ENCODE measurements at places on chromosomes 4 and X. TPM values are rescaled to one million over a fixed set of nuclear protein-coding genes. Genes with fewer than 3 reads are reported as not detected.
A peak's percentile ranks its signal among the peaks of the same experiment; 100 is the strongest.

DNA sequence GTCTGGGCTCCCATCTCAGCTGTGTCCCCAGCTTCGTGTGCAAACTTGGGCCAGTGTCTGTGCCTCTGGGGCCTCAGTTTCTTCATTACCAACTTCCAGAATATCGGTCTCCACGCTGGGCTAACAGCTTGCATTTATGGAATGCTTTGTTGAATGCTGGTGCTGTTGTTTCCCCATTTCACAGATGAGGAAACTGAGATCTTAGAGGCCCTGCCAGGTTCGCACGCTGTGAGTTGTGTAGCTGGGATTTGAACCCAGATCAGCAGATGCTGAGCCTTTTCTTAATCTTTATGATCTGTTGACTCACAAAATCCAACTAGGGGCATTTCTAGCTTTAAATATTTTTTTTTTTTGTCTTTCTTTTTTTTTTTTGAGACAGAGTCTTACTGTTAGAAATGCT is 101.5 kb upstream of the STX18 start:
- H3K36me3 ChIP-seq: no peaks in the 10 kb centered on the region
- H3K27ac ChIP-seq: no peak overlapping the region
- H3K27me3 ChIP-seq: no peaks in the 10 kb centered on the region
- H3K4me3 ChIP-seq: no peak overlapping the region
- H3K4me1 ChIP-seq: peaks cover 6% of the 10 kb centered on the region

DNA sequence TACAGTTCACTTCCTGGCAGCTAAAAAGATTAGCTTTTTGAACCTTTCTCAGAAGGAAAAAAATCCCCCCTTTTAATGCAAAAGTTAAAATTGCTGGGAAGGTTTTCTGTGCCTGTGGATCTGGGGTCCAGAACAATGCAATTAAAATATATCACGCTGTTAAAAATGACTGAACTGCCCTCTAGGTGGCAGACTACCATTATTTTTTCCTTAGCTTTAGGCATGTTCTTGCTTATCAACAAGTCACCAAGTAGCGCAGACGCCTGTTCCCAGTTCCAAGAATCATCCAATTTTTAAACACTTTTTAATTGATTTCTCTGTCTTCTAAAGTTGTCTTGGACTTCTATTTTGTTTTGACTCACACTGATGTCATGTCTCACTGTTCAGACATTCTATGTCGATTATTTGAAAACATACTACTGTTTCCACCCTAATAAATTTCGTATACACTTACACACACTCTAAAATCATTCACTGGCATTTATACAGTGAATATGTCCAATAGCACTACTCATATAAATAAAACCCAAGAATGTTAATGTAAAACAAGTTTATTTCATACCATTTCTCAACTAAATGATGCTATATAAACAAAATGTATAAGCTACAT is 661.6 kb downstream of the RAPGEF2 start:
- H3K36me3 ChIP-seq: no peaks in the 10 kb centered on the region
- H3K27me3 ChIP-seq: no peaks in the 10 kb centered on the region
- H3K4me1 ChIP-seq: no peaks in the 10 kb centered on the region
- no peak overlapping the region for H3K4me3 ChIP-seq
- no peak overlapping the region for H3K27ac ChIP-seq
- no peak for DNase-seq

ASB11 gene
- total RNA-seq: not detected

GRCh38 chr4:173343832-173344397 is 9.8 kb upstream of the HMGB2 start:
- no peaks in the 10 kb centered on the region for H3K4me1 ChIP-seq
- no peak overlapping the region for H3K4me3 ChIP-seq
- H3K27me3 ChIP-seq: no peaks in the 10 kb centered on the region
- no peak for DNase-seq
- no peak overlapping the region for H3K27ac ChIP-seq
- H3K36me3 ChIP-seq: no peaks in the 10 kb centered on the region

DNA sequence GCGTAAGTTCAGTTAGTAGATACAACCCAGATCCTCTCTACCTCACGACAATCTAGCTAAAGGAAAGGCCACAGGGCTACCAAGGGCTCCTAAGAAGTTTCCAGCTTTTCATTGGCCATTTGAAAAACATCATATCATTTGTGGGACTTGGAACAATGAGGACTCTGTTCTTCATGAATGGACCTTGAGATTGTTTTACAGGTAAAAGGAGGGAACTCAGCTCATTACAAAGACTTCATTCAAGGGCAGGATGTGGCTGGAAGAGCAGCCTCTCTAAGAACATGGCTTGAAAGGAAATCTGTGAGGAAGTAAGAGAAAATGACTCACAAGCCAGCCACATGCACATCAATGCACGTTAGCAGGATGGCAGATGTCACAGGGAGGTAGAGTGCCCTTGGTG is 105.9 kb upstream of the SLC7A11 start:
- DNase-seq: no peak
- H3K27me3 ChIP-seq: no peaks in the 10 kb centered on the region
- H3K27ac ChIP-seq: no peak overlapping the region
- no peak overlapping the region for H3K4me3 ChIP-seq
- no peaks in the 10 kb centered on the region for H3K36me3 ChIP-seq

DNA sequence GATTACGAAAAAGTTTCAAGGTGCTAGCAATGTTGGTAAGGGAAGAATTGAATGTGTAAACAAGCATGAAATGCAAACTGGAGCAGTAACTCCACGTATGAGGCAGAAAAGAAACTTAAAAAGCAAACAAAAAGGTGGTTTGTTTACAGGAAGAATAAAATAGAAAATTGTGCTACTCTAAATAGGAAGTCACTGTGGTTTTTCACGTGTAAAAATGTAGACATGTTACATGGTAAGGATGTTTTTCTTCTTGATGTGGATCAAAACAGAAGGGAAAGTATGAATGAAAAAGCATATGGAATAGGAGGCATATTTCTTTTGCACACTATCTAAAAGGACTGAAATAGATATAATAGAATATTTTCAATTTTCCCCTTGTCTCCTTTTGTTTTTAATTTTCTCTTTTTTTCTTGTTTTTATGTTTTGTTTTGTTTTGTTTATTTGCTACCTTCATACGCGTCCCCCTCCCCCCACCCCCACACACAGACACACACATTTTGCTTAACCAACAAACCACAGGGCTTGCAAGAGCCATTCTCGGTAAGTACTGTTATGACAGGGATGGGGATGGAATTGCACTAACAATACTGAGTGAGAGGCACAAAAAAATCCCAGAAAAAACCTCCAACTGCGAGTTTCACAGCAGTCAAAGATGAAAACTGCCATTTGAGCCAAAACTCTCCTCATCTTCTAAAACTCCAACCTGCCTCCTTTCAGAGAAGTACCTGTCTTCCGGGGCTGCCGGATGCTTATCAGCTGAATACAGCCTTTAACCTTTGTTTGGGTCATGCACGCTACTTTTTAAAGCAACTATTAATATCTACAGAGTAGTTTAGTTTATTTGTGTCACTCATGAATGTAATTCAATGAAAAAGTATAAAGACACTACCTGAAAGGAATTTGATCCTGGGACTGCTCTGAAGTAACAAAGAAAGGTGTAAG is 135.8 kb downstream of the IL15 start:
- no peak for DNase-seq
- H3K36me3 ChIP-seq: no peaks in the 10 kb centered on the region
- no peaks in the 10 kb centered on the region for H3K27me3 ChIP-seq
- no peaks in the 10 kb centered on the region for H3K4me1 ChIP-seq
- H3K4me3 ChIP-seq: no peak overlapping the region
- H3K27ac ChIP-seq: no peak overlapping the region

- no peak overlapping the region for H3K27ac ChIP-seq
- no peaks in the 10 kb centered on the region for H3K4me1 ChIP-seq
- H3K36me3 ChIP-seq: no peaks in the 10 kb centered on the region
- H3K27me3 ChIP-seq: no peaks in the 10 kb centered on the region
Observed at GRCh38 chr4:121177246-121178137, 13.4 kb upstream of the TNIP3 start.

GRCh38 chr4:53644607-53645006 is 53.3 kb upstream of the LNX1 start:
- H3K4me1 ChIP-seq: no peaks in the 10 kb centered on the region
- H3K4me3 ChIP-seq: no peak overlapping the region
- H3K27me3 ChIP-seq: no peaks in the 10 kb centered on the region
- no peaks in the 10 kb centered on the region for H3K36me3 ChIP-seq
- DNase-seq: no peak
- no peak overlapping the region for H3K27ac ChIP-seq

DNA sequence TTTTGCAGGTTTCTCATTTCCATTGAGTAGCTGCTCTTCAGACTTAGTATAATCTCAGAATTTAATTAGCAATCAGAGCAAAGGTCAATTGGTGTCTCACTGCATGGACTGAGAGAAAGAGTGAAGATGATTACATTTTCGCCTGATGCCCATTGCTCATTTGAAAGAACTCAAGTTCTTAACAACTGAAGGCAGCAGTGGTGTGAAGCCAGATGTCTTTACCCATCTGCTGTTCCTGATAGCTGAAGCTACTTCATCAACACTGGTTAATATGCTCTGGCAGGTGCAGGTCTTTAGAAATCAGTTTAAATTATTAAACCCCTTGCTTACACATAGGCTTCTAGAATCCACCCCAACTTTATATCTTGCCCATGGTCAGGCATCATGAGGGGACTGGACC is 64.5 kb upstream of the FRAS1 start:
- no peak overlapping the region for H3K4me3 ChIP-seq
- no peaks in the 10 kb centered on the region for H3K4me1 ChIP-seq
- H3K27ac ChIP-seq: no peak overlapping the region
- DNase-seq: no peak
- H3K27me3 ChIP-seq: no peaks in the 10 kb centered on the region

DNA sequence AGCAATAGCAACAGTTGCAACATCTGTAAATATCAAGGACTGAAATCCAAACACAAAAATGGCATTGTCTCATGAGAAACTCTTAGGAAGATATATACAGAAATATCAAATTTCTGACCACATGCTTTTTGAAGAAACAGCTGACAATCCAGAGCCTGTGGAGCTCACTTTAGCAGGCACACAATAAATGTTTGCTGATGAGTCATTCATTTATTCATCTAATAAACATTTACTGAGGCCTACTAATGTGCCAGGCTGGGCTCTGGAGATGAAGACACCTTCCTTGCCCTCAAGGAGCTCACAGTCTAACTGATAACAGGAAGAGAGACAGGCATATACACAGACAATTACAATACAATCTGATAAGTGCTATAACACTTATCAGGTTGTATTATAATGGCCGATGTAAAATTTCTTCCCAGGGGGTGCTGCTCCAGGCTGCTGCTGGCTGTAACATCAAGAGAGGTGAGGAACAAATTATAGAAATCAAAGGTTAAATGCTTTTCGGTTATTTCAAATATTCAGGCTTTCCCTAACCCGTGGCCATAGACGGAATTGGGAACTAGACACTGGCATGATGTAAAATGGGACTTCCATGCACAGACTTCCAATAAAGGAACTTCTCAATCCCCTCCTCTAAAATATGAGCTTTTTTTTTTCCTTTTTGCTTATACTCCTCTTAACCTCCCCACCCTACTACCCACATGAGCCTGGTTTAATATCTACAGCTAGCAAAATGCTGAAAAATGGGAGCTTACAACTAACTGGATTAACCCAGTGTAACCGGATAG is 16.8 kb upstream of the ZCCHC13 start:
- H3K27me3 ChIP-seq: no peaks in the 10 kb centered on the region
- peaks cover 9% of the 10 kb centered on the region for H3K36me3 ChIP-seq
- no peak for DNase-seq
- no peak overlapping the region for H3K4me3 ChIP-seq
- peak overlapping the region; percentile 75 for H3K27ac ChIP-seq
- peaks cover 44% of the 10 kb centered on the region for H3K4me1 ChIP-seq

DNA sequence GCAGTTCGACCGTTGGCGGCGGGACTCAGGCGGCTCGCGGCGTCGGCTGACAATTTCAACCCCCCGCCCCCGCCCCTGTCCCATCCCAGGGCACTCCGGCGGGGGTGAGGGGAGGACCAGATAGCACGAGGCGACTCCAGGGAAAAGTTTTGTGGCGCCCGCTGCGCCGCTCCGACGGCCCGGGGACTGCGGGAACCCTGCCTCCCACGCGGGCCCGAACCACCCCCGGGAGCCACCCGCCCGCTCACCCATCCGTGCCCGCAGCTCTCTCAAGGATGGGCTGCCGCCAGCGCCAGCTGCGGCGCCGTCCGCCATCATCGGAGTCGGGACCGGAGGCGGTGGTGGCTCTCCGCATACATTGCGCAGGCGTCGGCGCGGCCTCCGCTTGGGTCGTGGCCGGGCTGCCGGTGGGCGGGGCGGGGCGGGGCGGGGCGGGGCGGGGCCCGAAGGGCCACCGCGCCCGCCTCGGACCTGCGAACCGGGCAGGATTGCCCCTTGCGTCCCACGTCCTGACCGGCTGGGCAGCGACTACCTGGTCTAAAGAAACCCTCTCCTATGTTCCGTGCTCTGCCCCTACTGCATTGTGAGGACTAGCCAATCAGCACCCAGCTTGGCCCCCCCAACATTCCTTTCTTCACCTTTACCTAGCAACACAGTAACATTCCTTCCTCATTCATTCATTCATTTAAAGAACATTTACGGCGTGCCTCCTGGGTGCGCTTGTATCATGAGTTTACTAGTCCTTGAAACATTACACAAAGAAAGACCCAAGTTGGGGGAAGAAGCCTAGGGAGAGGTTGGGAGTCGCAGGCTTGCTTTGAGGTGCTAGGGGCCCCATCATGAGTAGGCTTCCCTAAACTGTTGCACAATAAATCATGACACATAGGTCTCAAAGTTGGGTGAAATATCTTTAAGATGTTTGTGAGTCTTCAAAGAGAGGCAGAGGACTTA is at the start of gene MAP7D3:
Gene MAP7D3 (minus strand): TSS at position 360 of the 951 bp plus-strand sequence. CDS start 42 bp downstream, at position 318.
- peak within 1 kb of the TSS; percentile 64 for H3K4me3 ChIP-seq
- no peaks in the 10 kb centered on the region for H3K36me3 ChIP-seq
- no peak for DNase-seq
- peaks cover 11% of the 10 kb centered on the region for H3K4me1 ChIP-seq
- H3K27me3 ChIP-seq: no peaks in the 10 kb centered on the region

NRK gene
- 0.03 TPM for total RNA-seq

- no peaks in the 10 kb centered on the region for H3K27me3 ChIP-seq
- H3K4me3 ChIP-seq: no peak overlapping the region
- no peaks in the 10 kb centered on the region for H3K4me1 ChIP-seq
- H3K27ac ChIP-seq: no peak overlapping the region
Observed at GRCh38 chr4:37279894-37280592, 35.5 kb downstream of the NWD2 start.

DNA sequence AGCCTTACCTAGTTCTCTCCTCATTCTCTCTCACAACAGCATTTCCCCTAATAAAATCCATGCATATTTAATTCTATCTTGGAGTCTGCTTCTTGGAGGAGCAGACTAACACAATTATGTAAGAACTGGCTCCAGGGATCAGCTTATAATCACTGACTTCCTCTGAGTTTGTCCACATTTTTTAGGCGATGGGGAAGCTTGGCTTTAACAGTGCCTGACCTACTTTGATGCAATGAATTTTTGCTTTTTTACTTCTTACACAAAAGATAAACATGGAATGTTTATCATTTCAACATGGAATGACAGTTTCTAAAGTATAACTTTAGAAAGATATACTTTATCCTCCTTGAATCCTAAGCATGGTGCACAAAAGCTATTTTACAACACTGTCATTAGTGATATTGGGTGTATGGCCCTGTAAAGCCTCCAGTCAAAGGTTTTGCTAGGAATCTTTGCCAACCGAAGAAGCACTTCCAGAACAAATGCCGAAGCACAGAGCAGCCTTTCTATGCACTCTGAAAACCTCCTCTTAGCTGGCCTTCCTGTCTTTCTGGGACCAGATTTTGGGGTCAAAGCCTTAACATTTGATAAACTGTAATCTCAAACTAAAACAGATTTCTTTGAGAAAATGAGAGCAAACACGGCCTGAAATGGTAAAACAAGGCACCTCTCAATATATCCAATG is 736 bp downstream of the BDH2 start:
- no peaks in the 10 kb centered on the region for H3K4me1 ChIP-seq
- DNase-seq: no peak
- H3K27me3 ChIP-seq: no peaks in the 10 kb centered on the region
- H3K4me3 ChIP-seq: no peak overlapping the region
- peak overlapping the region; percentile 54 for H3K27ac ChIP-seq

GRCh38 chr4:20675786-20676185 is 24.5 kb upstream of the PACRGL start:
- no peak for DNase-seq
- H3K36me3 ChIP-seq: no peaks in the 10 kb centered on the region
- H3K27me3 ChIP-seq: no peaks in the 10 kb centered on the region

All from Panc1 (cell line).